ENCODE measurements at places on chromosomes 1 and 21.

DNA sequence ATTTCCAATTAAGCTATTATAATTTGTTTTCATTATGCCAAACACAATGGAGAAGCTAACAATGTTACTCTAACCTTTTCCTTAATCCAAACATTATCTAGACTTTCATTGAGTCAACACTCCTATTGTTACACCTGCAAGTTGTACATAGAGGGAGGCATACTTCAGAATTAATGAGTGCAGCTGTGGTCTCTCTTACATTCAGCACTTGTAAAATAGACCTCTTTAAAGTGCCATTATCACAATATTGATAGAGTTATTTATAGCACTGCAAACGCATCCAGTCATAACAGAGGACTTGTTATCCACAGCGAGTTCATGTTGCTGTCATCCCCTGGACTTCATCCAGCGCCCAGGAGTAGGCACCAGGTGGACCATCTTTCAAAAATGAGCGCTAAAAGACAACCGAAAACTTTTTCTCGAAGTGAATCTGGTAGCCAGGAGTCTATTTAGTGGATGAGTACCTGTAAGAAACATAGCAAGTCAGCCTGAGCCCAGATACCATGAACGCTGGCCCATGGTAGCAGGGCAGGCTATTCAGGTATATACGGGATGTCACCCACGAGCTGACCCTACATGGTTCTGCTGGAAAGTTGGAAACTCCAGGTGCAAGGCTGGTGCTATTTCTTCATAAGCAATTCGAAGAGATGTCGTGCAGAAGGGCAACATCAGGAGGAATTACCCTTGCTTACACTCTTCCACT is 70.6 kb upstream of the NFIA start:
- no peak for DNase-seq

- DNase-seq: no peak
Observed at GRCh38 chr1:32766328-32766972, 50.7 kb downstream of the YARS1 start.

DNA sequence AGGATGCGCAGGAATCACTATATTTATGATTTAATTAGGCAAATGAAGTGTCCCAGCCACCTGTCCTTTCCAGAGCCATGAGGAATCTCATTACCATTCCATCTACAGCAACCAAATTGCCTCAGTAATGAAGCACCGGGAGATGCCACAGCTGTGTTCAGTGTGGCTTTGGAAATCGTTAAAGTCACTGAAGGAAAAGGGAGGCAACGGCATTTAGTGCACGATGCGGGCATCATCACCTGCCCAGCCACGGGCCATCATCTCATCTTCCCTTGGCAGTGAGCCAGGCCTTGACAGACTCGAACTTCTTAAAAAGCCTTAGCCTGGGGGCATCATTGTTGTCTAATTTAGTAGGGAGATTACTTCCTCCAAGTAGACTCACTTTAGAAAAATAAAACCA is 67.8 kb downstream of the CNIH3 start:
- no peak for DNase-seq

DNA sequence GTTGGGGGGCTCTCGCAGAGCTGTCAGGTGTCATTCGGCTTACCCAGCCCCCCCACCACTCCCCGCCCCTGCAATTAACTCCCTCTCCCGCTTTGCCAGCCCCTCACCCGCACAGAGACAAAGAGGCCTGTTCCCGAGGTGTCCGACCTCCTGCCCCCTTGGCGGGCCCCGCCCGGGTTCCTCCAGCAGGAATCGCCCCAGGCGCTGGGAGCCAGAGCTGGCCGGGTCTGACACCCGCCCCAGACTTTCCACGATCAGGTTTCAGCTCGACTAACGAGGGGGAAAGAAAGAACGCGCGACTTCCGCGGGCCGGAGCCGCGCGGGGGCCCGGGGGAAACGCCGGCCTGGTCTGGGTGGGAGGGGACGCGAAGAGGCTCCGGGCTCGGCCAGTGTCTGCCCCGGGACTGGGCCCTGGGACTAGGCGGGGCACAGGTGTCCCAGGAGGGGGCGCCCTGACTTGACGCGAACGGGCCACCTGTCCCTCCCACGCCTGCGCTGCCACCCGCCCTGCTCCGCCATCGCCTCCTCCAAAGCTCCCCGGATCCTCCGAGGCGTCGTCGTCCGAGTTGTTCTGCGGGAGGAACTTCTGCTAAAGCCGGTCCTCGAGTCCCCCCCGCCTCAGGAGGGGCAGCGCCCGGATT is 36.4 kb upstream of the HHAT start:
- peak; percentile 10 for DNase-seq

DNA sequence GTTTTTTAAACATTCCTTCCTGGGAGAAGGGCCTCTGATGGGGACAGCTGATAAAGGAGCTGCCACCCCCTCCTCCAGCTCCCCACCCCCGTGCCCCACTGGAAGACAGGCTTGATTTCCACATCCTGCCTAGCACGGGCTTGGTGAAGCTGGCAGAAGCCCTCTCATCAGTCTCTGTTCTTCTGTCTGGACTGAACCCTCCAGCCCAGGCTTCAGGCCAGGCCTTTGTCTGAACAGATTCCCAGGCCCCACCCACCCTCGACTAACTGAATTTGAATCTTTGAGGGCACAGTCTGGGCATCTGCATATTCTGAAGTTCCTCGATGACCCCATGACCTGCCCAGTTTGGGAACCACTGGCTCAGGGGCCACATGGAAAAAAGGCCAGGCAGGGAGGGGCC is 75.3 kb downstream of the CD58 start:
- DNase-seq: no peak

DNA sequence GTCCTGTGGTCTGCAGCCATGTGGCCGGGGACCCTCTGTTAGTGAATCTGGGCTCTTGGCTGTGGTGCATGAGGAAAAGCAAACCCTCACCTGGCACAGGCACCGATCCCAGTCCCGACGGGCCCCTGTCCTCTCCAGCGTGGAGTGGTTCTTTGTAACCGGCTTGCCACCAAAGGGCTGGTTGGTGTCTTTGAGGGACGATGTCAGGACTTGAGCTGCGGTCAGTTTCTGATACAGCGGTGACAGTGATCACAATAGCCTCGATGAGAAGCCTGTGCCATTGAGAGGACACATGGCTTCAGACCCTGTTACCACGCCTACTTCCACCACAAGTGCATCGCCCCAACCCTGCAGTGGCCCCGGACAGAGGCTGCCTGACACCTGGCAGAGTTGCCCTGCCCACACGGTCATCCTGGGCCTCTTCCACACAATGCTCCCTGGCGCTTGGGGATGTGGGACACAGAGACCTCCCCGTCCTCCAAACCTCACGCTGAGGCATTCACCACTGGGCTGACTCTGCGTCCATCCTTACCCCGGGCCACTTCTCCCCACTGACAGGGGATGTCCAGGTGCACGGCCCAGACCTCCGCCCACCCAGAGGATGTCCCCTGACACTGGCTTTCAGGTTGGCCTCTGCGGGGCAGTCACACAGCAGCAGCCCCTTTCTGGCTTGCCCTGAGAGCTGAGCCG is 18.8 kb upstream of the ACTRT2 start:
- no peak for DNase-seq

DNA sequence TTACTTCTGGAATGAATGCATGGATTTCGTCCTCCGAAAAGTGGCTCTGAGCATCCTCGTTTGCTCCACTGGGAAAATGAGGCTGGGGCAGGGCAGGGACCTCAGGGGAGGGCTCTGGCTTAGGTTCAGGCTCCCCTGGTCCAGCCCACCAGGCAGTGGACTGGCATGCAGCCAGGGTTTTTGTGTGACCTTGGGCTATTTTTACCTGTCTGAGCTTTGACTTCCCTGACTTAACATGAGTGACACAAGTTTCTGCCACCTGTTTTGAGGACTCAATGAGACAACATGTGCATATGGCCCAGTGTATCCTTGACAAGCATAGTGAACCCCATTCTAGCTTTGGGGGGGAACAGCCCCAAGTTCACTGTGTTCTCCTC is 32.6 kb upstream of the EDN2 start:
- no peak for DNase-seq

DNA sequence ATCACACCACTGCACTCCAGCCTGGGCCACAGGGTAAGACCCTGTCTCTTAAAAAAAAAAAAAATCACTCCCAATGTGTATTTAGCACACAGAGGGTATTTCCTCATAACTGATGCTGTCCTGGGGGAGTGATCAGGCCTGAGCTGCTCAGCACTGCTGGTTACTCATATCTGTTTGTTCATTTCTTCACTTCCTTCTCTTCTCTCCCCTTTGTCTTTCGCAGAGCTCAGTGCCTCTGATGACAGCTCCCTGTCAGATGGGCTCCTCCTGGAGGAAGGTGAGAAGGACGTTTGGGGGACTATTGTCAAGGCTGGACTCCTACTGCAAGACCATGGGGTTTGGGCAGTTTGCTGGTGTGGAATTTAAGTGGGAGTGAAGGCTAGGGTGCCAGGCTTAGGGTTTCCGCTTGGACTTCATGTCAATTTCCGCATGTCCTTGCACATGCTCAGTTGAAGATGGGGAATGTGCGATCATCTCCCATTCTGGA is 13.0 kb downstream of the INAVA start:
- DNase-seq: no peak

- DNase-seq: no peak
Observed at GRCh38 chr1:237938553-237938952, 47.8 kb upstream of the ZP4 start.

DNA sequence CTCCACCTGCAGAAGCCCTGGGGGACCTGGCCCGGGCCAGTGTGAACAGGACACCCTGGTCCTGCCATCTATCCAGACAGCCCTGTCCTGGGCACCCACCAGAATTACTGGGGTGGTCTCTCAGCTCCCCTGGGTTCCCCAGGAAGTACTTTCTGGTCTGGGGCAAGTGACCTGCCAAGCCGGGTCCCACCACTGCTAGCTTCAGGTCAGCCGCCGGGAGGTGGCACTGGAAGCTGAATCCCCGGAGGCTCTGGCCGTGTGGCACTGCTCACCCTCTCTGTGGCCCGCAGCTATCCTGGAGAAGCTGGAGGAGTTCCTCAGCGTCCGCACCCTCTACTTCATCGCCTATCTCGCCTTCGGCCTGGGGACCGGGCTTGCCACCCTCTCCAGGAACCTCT is 21.3 kb downstream of the SLC45A1 start:
- DNase-seq: no peak

- no peak for DNase-seq
Observed at GRCh38 chr1:168344517-168344916, 63.8 kb downstream of the TBX19 start.

DNA sequence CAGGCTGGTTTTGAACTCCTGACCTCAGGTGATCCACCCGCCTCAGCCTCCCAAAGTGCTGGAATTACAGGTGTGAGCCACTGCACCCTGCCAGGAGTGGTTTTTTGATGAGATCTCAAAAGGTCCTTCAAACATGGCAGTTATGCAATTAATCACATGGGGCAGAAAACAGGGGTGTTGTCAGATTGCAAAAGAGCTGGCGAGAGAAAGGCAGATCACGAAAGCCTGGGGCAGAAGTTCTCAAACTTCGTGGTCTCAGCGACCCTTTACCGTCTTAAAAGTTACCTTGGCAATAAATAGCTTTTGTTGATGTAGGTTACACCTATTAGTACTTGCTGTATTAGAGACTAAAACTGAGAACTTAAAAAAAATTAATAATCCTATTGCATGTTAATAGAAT is 16.1 kb downstream of the CNR2 start:
- DNase-seq: no peak

DNA sequence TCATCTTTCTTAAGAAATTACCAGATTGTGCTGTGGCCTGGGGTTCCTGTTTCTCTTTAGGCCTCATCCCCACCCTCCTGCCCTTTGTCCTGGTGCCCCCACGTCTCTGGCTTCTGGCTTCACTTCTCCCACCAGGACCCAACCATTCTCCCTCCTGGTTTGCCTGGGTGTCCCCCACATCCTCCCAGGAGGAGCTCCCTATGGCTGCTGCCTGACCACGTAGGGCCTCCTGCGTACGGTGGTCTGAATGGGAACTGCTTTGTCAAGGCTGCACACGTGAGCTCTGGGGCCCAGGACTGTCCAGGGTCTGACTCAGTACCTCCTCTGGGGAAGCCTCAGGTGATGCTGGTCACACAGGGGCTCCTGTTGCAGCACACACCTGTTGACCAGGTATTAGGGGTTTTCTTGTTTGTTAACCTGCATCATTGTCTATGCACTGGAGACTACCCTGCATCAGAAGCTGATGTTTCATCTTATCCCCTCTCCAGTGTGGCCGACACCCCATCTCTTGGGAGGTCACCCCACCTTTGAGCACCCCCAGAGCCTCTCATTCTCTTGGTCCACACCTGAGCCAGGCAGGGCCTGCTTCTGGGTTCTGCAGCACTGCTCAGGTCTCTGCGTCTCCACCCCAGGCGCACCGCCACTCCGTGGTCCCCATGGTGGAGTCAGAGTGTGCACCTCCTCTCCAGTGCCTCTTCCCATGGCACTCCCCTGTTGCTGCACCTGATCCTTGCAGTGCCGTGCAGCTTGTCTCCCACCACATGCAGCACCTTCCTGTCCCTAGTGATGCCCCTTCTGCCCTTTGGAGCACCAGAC is 65.8 kb downstream of the S100B start:
- DNase-seq: no peak

GRCh38 chr1:211705467-211706091 is 30.2 kb upstream of the NEK2 start:
- DNase-seq: peak; percentile 97

GRCh38 chr1:201065686-201066085 is 42.2 kb upstream of the KIF21B start:
- DNase-seq: no peak

DNA sequence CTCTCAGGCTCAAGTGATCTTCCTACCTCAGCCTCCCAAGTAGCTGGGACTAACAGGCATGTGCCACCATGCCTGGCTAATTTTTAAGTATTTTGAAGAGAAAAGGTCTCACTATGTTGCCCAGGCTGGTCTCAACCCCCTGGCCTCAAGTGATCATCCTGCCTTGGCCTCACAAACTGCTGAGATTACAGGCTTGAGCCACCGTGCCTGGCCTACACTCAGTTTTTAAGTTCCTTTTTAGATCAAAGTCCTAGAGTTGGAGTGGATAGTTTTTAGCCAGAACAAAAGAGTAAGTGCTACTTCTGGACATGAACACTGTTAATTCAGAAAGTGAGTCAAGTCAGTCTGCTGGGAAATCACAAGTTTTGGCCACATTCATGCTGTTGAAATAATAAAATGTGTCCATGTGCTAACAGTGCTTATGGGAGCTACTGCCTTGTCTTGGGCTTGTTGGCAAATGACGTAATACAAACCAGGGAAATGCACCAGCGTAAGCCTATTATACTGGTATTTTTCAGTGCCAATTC is 84.2 kb downstream of the NDUFS5 start:
- peak; percentile 89 for DNase-seq

- no peak for DNase-seq
Observed at GRCh38 chr1:51624855-51625254, 8.0 kb downstream of the OSBPL9 start.

- DNase-seq: no peak
Observed at GRCh38 chr1:227369102-227369760, 50.9 kb upstream of the CDC42BPA start.

DNA sequence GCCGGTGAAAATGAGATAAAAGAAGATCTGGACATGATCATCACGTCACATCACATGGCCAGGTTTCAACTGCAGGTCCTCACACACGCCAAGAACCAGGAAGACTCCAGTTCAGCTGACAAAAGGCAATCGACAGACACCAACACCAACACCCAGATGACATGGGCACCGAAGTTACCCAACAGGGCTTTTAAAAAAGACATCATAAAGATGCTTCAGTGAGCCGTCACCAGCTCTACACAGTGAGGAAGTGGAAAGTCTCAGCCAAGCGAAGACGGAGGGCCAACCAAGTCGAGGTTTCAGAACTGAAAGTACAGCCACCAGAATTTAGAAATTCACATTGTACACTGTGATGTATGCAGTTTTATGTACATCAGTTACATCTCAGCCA is 154.3 kb upstream of the COL6A1 start:
- DNase-seq: no peak

- no peak for DNase-seq
Observed at GRCh38 chr1:97204468-97204867, 482.9 kb downstream of the PTBP2 start.

Measured in foreskin keratinocyte (primary cell).